SIG-M5 (cell line): ENCODE measurements at places on chromosomes 3 and 15.

- DNase-seq = no peak
Observed at GRCh38 chr3:120442975-120443517, 7.7 kb downstream of the FSTL1 start.

GRCh38 chr15:85707519-85708338, 87.0 kb downstream of the KLHL25 start:
- no peak for DNase-seq

GRCh38 chr15:50907601-50908208, 778 bp upstream of the AP4E1 start:
- no peak for DNase-seq

GRCh38 chr3:183897606-183898005, 12.9 kb upstream of the PARL start:
- no peak for DNase-seq

DNA sequence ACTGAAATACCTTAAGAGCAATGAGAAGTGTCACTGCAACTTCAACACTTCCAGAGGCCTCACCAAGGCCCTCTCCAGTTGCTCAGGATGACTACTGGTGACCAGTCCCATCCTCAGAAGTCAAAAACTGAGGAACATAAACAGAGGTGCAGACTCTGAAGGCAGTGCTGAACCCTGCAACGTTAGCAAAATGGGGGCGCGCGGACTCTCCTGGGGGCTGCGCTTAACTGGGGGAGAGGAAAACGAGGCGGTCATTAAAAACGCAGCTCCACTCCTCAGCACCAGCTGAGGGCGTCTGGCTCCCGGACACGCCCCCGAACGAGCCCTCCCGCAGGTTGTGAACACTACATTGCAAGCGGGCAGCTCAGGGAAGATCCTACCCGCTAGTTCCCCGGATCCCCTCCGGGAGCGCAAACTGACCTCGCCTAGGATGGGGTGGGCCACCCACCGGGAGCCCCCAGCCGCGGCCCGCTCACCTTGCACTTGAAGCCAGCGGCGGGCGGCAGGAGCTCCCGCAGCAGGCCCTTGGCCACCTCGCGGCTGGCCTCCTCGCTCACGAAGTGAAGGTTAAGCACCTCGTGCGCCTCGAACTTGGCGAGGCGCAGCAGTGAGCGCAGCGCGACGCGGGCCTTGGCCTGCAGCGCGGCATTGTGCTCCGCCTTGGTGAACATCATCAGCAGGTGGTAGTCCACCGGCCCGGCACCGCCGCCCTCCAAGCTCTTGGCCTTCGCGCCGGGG, 711 bp downstream of the XXYLT1 start:
- DNase-seq = no peak

DNA sequence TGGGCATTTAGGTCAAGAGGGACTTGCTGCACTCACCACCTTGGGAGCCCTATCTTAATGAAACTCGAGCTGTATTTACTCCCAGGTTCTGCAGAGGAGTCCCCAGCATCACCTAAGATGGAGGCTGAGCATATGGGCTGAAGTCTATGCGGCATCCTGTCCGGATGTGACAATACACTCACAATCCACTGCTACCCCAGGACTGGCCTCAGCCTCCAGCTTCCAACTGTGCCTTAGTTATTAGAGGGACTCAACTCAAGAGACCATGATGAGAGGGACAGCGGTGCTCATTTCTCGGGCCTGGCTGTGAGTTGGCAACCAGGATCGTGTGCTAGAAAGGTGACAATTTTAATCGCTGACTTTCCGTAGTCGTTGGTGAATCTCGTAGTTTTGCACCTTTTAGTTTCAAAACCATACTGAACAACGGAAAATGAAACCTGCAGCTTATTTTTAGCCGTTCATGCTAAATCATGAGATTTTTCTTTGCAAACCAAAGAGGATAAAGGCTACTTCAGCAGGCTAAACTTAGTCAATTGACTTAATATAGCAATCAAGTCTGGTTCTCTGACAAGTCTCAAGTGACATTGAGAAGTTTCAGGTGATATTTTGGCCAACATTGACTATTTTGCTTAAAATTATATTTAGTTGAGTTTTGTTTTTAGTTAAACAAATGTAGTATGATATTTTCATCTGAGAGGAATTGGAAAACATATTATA, 11.1 kb downstream of the ZBTB38 start:
- DNase-seq = no peak

DNA sequence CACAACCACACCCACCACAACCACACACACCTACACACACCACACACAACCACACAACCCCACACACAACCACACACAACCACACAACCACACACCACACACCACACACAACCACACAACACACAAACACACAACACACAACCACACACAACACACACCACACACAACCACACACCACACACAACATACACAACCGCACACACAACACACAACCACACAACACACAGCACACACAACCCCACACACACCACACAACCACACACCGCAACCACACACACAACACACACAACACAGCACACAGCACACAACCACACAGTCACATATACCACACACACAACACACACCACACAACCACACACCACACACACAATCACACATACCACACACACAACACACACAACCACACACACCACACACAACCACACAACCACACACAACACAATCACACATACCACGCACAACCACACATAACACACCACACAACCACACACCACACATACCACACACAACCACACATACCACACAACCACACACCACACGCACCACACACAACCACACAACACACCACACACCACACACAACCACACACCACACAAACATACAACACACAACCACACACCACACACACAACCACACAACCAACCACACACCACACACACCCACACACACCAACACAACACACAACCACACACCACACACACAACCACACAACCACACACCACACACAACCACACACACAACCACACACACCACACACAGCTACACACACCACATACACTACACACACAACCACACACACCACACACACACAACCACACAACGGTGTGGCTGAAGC, 23.7 kb downstream of the CPN2 start:
- DNase-seq = no peak

- DNase-seq = no peak
Observed at GRCh38 chr15:71447328-71448250, 332.3 kb downstream of the THSD4 start.

GRCh38 chr3:94173673-94174434, 111.0 kb downstream of the NSUN3 start:
- DNase-seq = no peak

DNA sequence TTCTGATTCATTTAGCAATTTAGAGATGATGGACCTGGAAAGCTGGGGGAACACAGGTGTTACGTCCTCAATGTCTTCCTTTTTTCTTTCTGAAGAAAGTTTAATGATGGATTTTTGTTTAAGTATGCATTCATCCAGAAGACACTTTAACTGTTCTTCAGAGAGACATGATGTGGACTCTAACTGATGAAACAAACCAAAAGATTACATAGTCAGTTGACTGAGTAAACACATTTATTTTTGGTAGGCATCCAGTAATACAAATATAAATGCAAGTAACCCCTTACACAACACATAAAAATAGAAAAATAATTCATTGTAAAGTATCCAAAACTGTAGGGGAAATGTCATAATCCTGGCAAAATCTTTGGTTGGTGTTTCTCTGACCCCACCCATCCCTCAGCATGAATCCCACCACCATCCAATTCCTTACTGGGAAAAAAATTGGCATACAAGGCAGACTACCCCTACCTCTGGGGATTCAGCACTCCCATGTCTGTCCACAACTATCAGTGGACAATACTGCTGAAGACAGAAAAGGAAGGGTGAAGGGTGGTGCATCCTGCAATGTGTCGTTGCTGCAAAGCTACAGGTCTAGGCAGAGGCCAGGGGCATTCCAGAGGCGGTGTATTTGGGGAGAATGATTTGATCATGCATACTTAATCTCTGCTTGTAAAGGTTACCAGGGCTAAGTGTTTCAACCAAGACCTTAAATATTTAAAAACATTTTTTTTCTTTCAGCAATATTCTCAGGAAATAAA, 37.4 kb downstream of the THBS1 start:
- no peak for DNase-seq

DNA sequence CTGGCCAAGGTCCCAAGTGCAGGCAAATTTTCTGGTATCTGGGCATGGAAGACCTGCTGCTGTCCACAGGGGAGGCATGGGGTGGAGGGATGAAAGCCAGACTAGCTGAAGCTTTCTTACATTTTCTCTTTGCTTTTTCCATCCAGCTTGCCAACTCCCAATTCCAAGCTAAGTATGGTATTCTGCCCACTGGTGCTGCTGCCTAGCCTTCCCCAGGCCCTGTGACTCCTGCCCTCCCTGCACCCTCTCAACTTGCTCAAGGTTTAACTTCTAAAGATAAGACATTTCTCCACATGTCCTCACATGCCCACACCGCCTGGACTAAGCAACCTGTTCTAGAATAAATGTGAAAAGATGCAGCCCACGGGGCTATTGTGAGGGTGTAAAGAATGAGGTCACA, 59.5 kb upstream of the HACD2 start:
- no peak for DNase-seq

DNA sequence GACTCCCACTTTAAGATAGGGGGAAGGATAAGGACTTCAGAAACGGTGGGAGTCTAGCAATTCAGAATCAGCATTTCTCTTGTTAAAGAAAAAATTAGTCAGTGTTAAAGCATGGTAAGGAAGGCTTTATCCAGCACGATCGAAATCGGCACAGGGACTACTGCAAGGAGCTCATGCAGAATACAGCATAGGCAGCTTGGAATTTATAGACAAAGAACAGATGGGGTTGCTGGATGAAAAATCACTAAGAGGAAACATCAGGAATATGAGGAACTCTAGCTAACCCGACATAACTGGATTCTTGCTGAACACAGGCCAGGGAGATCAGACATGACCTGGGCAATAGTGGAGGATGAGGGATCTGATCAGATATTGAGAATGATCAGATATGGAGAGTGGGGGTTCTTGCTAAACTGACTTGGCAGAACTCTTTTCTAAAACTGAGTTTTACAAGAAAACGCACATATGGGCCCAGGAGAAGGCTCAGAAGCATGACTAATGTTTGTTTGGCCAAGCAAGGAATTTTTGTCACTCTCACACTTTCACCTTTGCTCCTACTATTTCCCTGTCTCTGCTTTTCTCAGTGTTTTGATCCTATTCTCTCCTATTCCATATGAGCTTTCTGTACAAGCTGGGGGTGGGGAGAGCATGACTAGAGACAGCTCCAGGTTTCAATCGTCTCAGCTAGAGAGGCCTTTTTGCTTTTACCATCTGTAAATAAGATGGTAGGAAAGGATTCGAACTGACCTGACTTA, 3.9 kb upstream of the PLCH1 start:
- DNase-seq = no peak

- no peak for DNase-seq
Observed at GRCh38 chr3:16383864-16384263, 118.9 kb downstream of the OXNAD1 start.

DNA sequence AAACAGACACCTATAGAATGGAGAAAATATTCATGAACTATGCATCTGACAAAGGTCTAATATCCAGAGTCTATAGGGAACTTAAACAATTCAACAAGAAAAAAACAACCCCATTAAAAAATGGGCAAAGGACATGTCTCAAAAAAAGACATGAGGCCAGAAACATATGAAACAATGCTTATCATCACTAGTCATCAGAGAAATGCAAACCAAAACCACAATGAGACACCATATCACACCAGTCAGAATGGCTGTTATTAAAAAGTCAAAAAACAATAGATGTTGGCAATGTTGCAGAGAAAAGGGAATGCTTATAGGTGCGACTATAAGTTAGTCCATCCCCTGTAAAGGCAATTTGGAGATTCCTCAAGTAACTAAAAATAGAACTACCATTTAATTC, 11.4 kb upstream of the HDGFL3 start:
- no peak for DNase-seq

DNA sequence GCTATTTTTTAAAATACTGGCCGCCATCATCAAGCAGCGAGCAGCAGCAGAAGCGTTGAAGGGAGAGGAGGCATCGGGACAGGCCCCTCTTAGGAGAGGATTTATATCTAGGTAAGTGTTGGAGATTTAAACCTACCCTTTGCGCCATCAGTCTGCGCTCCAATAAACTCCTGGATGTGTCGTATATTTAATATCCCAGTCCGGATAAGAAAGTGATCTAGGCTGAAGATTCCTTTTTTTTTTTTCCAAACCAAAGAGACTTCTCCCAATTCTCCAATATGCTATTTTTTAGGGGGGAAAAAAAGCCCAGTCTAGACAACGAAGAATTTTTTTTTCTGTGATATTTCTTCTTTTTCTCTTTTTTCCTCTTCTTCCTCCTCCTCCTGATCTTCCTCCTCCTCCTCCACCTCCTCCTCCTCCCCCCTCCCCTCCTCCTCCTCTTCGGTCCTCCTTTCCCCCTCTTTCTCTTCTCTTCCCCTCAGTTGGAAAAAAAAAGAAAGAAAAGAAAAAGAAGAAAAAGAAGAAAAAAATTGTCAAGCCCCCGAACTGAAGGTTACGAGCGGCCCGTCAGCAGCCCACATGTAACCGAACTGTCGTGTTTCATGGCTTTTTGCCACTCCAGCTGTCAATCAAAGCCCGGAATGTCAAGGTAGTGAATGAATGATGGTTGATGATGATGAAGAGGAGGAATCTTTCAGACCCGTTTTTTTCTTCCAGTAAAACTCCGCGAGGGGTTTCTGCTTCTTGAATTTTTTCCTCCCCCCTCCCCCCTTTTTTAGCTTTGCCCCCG, 835 bp downstream of the MEIS2 start:
- no peak for DNase-seq

GRCh38 chr3:130700541-130700940, 46.1 kb downstream of the PIK3R4 start:
- DNase-seq = no peak

GRCh38 chr3:17259685-17260084, 374.9 kb downstream of the PLCL2 start:
- no peak for DNase-seq

DNA sequence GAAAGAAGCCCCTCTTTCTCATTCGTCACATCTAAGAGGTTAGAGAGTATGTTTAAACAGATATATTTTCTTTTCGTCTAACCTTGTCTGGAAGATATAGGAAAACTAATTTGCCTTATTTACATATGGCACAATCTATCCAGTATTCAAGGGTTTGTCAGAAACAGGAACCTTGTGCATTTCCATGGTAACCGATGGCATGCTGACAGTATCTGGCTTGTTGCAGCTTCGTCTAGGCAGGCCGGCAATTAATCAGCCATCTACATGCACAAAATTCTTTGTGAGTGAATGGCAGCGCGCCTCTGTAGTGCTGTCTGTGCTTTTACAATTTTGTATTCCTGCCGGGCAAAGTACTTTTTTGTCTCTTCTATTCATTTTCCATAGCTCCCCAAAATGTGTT, 294.0 kb upstream of the SOX2 start:
- no peak for DNase-seq

DNA sequence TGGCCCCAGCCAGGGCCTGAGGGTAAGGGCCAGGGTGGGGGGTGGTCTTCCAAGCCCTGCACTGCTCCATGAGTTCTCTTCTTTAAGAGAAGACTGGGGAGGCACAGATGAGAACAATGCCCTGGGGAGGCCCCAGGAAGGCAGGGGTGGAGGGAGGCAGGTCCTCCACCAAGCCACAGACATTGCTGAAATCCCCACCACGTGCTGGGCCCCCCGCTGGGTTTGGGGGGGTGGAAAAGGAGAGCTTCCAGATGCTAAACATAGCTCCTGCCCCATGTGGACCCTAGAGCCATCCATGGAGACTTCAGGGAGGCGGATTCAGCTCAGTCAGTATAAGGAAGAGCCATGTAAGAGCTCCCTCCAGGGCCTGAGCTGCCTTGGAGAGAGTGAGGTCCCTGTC, 157.8 kb upstream of the LINGO1 start:
- DNase-seq = no peak
